ENCODE measurements at places on chromosomes 7 and 10. TPM values are rescaled to one million over a fixed set of nuclear protein-coding genes. Genes with fewer than 3 reads are reported as not detected.

The ADAM22 gene
- total RNA-seq: 3.5 TPM

GRCh38 chr7:151699147-151699927, 177.6 kb downstream of the PRKAG2 start:
- DNase-seq: no peak

GRCh38 chr10:56728349-56728748, 367.3 kb upstream of the ZWINT start:
- DNase-seq: no peak

- DNase-seq: no peak
Observed at GRCh38 chr10:122236690-122237306, 34.3 kb upstream of the BTBD16 start.

The SKAP2 gene
- 10.2 TPM for total RNA-seq

- no peak for DNase-seq
Observed at GRCh38 chr10:102283488-102283887, 38.2 kb downstream of the GBF1 start.

GRCh38 chr7:128705891-128706333, 33.2 kb upstream of the CALU start:
- DNase-seq: no peak

The SPDYE2 gene
- not detected for total RNA-seq

The TSPAN12 gene
- not detected for total RNA-seq

DNA sequence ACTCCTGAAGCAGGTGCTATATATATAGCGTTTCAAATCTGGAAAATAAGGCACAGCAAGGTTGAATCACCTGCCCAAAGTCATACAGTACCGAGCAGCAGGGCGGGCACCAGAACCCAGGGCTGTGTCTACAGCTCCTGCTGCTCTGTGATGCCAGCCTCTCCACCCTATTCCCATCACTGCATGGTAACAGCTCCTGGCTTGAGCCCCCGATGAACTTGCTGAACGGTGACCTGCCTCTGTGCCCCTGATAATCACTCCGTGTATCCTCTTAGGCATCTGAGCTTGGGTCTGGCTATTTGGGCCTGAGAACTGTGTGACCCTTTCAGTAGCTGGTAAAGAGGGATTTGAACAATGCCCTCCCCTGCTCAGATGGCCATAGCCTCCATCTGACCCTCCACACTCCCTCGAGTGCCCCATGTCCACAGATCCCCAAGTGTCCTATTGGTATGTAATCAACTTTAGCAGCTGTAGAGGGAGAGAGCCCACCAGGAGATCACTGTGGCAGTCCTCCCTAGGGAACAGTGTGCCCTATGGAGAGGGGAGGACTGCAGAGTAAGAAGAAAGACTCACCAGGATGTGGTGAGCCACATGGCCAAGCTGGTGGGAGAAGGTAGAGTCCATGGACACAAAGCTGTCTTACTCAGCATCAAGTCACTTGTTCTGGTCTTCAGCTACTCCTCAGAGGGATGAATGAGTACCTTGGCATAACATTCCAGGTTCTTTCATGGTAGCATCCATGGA, 1.1 kb upstream of the ARHGAP22 start:
- no peak for DNase-seq

The TSPAN14 gene
- total RNA-seq: 40.4 TPM

DNA sequence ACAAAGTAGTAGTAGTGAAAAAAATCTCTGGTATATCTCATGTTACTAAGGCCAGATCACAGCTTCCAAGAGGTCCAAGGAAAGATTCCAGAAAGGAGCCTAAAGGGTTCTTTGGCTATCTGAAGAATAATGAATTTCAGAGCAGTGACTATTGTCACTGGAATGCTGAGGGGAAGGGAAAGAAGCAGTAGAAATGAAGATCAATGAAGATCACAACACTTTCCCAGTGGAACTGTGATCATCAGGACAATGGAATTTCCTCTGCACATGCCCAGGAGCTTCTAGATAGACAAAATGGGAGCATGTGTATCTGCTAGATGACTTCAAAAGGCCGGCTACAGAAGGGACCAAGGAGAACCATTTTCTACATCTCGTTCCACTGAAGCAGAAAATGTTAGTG, 219.5 kb upstream of the PHYHIPL start:
- no peak for DNase-seq

DNA sequence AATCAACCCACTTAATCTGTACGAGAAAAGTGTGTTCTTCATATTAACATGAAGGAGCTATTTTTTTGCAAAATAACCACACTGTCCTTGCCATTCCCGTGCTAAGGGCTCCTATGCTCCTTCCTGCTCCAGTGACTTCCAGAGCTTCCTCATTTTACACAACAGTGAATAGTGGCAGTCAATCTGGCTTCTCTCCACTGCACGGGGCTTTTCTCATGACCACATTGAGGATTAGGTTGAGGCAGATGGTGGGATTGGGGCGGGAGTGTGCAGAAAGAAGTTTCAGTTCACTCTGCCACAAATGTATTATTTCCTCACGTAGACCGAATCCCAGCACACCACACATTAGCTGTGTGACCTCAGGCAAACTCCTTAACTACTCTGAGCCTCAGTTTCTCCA, 235.1 kb downstream of the ARHGAP12 start:
- DNase-seq: no peak

The CUZD1 gene
- 2.0 TPM for total RNA-seq

All from activated naive CD8-positive, alpha-beta T cell treated with anti-CD3 and anti-CD28 coated beads for 36 hours (primary cell).